ENCODE measurements at places on chromosomes 16 and 17. TPM values are rescaled to one million over a fixed set of nuclear protein-coding genes. Genes with fewer than 3 reads are reported as not detected.

DNA sequence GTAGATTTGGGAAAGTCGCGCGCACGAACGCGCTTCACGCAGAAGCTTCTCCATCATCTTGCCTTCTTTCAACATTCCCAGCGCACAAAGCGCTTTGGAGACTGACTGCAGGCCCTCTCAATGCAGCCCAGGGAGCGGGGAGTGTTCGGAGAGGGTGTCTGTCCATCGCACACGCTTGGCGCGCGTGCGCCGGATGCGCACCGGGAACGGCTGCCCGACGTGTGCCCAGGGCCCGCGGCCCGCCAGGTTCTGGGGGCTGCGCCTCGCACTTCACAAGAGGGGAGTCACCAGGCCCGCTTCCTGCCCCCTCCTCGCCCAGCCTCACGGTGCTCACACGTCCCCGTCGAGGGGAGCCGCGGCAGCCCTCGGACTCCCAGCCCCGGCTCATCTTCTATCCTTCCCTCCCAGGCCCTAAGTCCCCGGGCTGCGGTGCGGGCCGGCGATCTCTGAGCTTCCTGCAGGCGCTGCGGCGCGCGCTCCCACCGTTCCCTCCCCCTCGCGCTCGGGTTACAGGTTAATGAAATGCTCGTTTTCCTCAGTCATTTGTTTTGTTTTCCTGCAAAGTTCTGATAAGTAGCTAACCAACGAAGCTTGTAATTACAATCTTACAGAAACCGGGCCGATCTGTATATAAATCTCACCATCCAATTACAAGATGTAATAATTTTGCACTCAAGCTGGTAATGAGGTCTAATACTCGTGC, 2.8 kb upstream of the IRX3 start:
- DNase-seq, result no peak

The NTHL1 gene
- 48.9 TPM for total RNA-seq

The RPRML gene
- 0.21 TPM for total RNA-seq

DNA sequence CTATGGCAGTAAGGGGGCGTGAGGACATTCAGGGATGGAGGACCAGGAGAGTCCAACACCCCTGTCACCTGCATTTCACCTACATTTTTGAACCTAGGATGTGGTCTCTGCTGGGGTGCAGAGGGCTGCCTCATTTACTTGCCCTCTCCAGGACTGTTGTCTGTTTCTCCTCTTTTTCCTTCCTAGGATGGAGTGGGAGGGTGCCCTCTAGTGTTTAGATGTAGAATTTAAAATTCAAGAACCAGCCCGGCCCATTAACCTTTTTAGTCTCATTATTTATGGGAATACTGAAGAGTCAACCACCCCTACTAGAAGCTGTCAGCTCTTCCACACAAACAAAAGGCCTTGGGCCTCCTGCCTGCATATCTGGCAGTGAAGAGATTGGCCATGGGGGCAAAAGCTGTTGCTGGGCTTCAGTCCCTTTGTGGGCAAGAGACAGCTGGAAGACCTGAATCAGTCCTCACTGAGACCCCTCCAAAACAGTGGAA, 2.5 kb upstream of the STARD3 start:
- DNase-seq, result no peak

GRCh38 chr17:16477255-16477654, 14.7 kb downstream of the LRRC75A start:
- peak; percentile 53 for DNase-seq

The CORO6 gene
- 1.3 TPM for total RNA-seq

- no peak for DNase-seq
Measured at GRCh38 chr17:44915862-44916780, 821 bp upstream of the GFAP start.

DNA sequence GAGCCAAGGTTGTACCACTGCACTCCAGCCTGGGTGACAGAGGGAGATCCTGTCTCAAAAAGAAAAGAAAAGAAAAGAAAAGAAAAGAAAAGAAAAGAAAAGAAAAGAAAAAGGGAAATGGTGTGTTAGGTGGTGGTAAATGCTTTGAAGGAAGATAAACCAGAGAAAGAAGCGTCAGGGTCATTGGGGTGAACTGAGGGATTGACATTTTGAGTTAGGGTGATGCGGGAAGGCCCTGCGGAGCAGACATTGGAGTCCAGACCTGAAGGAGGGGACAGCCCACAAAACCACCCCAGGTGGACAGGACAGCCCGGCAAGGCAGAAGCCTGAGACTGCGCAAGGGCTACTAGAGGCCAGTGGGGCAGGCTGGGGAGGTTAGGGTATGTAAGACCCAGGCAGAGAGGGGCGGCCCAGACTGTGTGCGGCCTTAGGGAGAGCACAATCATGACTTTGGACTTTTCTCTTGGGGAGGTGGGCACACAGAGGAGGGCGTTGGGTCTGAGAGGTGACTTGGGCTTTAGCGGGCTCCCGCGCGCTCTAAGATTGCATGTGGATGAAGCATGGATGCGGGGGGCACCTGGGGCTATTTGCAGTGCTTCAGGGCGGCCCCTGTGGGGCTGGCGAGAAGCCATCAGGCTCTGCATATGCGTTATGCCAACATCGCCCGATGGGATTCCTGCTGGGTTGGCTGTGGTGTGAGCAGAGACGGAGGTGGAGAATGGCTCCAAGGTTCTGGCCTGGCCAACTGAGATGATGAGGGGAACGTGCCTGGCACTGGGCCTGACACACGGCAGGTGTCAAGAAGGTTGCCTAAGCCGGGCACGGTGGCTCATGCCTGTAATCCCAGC, 3.3 kb upstream of the GAA start:
- DNase-seq, result no peak

GRCh38 chr17:20121359-20122253, 112.4 kb downstream of the SPECC1 start:
- DNase-seq, result peak; percentile 5

- DNase-seq, result no peak
Measured at GRCh38 chr16:4011225-4011939, 104.9 kb downstream of the ADCY9 start.

GRCh38 chr17:70028978-70029767, 45.9 kb upstream of the KCNJ16 start:
- no peak for DNase-seq

GRCh38 chr16:85473323-85473722, 139.8 kb upstream of the GSE1 start:
- DNase-seq, result no peak
